ENCODE measurements at places on chromosomes 4 and X.

- no peak for DNase-seq
Observed at GRCh38 chr4:52588771-52589591, 70.1 kb downstream of the USP46 start.

DNA sequence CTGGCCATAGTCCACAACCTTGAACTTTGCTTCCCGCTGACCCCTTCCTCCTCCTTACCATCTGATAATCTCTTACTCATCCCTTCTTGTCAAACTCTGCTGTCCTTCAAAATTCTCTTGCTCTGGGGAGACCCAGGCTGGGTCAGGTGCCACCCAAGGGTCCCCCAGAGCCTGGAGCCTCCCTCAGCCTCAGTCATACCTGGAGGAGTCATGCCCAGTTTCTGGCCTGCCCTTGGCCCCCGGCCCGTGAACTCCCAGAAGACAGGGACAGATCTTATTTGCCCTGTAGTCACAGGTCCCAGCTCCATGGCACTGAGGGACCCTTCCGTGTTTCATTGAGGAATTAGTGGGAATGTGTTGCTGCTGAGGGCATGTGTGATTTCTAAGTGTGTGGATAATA, 4.7 kb upstream of the GPR78 start:
- DNase-seq = no peak

DNA sequence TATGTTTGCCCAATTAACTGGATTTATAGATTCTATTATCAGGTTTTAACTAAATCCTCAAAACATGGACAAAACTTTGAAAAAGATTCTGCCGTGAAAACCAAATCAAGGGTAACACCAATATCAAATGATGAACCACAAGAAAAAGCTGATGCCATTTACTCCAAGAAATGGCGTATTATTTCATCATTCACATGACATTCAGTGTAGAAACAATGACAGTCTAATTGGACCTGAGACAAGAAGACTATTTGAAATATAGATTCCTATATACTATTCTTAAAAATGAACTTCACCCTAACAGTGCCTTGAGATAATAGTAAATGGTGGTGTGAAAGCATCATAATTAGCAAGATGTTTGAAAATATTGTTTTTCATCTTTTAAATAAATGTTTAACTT, 4.8 kb downstream of the SLC25A31 start:
- DNase-seq = no peak

GRCh38 chrX:134623293-134624045, 34.8 kb downstream of the PLAC1 start:
- DNase-seq = no peak

- no peak for DNase-seq
Observed at GRCh38 chrX:27086237-27086636, 376.9 kb downstream of the PPP4R3C start.

DNA sequence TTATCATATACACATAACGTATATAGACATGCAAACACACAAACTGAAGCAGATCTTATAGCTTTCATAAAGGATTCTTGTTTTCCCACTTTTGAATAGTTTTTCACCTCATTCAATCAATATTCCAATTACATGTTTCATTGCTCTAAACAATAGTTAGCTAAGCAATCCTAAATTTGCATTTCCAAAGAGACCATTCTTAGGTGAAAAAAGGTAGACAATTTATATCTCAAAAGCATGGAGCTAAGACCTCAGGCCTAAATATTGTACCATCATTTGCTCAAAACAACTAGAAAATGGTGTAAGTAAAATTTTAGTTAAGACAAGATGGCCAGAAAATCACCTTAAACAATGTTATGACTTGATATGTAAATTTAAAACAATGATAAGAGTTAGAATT, 1148.5 kb upstream of the DIAPH2 start:
- DNase-seq = no peak

DNA sequence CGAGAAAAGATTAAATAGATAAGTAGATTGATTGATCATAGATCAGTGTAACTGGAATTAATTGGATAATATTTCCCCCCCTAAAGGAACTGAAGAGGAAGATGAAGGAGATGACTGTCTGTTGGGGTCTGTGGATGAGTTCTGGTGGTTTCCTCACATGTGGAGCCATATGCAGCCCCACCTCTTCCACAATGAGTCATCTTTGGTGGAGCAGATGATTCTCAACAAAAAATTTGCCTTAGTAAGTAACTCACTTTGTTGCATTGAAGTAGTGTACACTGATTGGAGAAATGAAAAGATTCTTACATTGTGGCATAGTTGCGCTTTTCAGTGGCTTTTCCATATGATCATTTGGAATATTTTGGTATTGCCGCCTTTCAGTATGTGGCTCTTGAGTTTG, 80.4 kb downstream of the NDST3 start:
- no peak for DNase-seq

DNA sequence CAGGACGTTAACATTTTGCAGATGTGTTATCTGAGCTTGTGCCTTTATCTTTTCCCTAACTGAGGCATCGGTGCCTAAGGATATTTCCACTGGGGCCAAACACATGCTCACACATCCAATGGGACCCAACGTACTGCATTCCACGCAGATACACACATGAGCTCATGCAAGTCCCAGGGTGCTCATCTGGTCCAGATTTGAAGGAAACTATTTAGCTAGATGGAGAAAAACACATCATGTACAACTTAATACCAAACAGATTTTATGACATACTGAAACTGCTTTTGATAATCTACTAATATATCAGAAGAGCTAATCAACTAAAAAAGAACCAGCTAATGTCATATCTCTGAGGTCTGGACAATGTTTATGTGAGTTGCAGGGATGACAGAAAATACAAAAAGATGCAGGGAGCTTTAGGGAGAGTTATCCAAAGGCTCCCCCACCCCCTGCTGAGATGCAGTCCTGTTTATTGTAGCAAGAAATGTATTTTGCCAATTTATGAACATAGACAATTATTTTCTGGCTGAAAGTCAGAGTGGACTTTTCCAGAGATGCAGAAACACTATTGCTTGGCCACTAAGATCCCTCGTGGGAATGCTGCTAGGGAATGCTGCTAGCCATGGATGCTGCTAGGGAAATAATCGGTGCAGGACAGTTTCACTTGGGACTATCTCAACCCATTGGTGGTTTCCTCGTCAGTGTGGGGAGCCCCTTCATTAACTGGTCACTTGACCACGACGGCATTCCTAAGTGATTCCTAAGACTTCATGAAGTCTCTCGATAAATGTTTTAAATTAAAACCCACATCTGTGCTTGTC, 172.8 kb downstream of the SMIM20 start:
- no peak for DNase-seq

GRCh38 chr4:52870225-52870624, 8.1 kb downstream of the RASL11B start:
- DNase-seq = no peak

- no peak for DNase-seq
Observed at GRCh38 chrX:45714866-45715265, 514.2 kb upstream of the DIPK2B start.

DNA sequence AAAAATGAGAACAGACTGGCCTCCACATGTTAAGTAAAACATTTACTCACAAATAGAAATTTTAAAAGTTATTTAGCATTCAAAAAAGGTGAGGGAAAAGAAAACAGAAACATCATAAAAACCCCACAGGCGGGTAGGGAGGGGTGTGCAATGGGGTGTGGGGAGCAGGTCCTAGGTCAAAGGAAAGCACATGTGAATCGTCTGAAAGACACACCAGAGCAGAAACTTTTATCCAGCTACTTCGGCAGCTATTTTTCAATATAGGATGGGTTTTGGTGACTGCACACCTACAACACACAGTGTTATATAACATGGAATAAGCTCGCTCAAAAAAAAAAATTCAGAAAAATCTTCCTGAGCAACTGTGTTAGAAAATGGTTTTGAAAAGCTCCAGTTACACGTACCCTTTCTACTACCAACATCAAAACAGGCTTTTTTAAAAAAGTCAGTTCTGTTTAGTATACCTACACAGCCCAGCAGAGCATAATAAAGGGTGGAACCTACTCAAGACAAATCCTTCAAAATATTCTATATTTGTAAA, 1.6 kb downstream of the OTUD4 start:
- DNase-seq = no peak

DNA sequence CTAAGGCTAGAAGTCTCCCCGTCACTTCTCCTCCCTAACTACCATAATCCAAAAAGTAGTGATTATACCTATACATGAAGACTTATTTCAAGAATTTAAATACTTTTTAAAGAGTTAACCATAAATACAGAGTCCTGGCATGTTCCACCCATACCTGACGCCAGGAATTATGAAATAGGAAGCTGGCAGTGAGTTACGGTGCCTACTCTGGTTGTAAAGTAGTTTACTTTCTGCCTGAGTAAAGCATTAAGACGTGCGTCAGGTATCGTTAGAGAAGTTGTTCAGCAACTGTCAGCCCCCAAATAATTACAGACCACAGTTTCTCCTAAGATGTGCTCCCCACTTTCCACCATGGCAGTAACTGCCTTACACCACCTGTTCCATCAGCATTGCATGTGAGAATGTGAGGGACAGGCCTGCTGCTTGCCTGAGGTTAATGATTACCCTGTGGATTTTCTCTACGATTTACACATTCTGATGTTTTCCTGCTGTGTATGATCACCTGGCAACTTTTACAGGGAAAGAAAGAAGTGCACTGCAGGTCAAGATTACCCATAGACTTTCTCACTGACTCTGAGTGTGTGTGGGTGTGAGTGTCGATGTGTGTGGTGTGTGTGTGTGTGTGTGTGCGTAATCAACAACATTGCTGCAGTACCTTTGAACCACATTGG, 92.3 kb upstream of the SLC7A11 start:
- no peak for DNase-seq

- DNase-seq = no peak
Observed at GRCh38 chrX:40086569-40087335, 11.0 kb downstream of the BCOR start.

DNA sequence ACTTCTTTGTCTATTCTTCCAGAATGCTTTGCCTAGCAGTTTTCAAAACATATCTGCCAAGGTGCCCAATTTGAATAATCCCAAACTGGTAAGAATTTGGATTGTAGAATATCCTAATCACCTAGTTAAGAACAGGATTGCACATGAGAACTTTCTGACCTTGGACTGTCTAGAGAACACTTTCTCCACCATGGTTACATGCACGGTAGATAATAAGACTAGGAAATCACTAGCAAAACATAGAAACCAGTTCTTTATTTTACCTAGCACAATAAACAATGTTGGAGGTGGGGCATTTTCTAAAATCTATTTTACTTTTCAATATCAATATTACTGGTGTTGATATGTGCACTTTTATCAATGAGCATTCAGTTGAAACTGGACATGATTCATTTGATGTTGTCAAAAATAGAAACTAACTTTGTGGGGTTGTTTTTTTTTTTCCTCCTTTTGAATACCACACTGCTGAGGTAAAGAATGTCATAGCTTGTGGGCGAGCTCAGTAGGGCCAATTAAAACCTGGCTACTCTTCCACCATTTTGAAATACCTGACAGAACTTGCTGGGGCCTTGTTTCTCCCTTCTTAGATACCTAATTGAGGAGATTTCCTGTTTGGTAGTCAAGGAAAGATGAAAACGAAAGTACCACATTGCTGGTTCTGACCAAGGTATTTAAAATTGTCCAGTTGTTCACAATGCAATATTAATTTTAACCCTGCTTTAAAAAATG, 10.4 kb downstream of the MID1IP1 start:
- DNase-seq = no peak

DNA sequence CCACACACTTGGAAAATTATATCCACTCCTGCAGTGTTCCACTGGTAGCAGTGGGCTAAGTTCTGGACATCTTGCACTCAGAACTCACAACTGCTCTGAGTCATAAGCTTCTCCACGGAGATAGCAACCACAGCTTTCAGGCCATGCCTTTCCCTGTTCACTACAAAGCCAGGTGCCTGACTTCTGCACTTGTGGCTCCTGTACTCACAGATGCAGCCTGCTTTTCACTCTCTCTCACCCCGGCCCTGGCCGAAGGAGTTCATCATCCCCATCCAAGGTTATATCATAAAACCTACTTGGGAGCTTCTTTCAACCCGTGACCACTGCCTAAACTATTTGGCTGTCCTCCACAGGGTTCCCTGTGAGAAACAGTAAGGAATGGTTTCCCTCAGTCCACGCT, 999.4 kb downstream of the GLUD2 start:
- DNase-seq = no peak

- DNase-seq = no peak
Observed at GRCh38 chrX:105635794-105636193, 186.5 kb upstream of the NRK start.

DNA sequence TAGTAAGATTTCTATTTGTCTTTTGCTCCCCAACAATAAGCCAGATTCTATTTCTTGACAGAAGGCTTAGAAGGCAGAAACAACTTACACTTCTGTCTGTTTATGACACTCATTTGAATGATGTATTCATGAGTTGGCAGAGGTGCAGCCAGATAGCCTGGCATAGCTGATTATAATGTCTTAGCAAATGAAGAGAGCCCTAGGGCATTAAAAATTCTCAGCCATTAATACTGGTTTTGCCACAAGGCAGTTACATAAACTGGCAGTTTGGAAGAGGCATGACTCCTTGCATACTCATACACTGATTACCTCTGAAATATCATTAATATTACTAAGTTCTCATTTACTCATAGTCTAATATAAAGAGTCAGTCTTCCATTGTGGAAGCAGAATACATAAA, 728.5 kb upstream of the NDST4 start:
- DNase-seq = no peak

- DNase-seq = peak; percentile 32
Observed at GRCh38 chrX:41332408-41333002, 1.5 kb upstream of the DDX3X start.

- DNase-seq = no peak
Observed at GRCh38 chrX:15855568-15856221, 1.1 kb upstream of the AP1S2 start.

- no peak for DNase-seq
Observed at GRCh38 chrX:39750256-39750790, 347.4 kb downstream of the BCOR start.

DNA sequence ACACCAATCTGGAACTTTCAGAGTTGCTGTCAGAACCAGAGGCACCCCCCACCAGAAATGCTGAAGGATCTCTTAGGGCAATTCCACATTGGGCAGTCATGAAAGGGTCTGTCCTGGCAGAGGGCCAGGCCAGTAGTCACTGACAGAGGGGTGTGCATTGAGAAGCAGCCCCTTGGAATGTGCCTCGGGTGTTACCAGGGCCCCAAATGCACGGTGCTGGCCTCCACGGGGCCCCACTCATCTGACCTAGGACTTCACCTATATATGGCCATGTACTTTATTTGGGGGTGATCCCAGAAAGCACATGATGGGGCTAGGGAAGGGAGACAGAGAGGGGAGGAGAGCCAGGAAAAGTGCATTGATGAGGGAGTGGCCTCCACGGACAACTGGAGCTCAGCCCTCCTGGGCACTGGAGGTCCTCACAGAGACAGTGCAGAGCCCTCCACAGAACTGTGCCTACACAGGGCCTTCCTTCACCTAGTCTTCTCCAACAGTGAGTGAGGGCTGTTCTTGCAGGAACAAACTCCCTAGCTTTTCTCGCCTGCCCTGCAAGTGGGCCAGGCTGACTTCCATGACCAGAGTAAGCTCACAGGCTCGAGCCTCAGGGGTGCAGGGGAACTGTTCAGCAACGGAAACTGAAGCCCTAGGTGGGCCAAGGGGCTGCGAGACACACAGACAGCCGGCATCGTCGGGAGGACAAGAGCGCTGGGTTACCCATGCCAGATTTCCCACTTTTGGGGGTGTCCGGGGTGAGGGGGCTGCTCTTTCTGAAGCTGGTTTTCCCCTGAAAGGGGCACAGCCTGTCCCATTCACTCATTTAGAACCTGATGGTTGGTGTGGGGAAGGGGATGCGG, 136.2 kb downstream of the HMX1 start:
- DNase-seq = peak; percentile 15

GRCh38 chr4:68288393-68288740, 42.9 kb upstream of the TMPRSS11B start:
- no peak for DNase-seq

Measured in GM13976 (cell line).